ENCODE measurements at places on chromosomes 7 and 10.

DNA sequence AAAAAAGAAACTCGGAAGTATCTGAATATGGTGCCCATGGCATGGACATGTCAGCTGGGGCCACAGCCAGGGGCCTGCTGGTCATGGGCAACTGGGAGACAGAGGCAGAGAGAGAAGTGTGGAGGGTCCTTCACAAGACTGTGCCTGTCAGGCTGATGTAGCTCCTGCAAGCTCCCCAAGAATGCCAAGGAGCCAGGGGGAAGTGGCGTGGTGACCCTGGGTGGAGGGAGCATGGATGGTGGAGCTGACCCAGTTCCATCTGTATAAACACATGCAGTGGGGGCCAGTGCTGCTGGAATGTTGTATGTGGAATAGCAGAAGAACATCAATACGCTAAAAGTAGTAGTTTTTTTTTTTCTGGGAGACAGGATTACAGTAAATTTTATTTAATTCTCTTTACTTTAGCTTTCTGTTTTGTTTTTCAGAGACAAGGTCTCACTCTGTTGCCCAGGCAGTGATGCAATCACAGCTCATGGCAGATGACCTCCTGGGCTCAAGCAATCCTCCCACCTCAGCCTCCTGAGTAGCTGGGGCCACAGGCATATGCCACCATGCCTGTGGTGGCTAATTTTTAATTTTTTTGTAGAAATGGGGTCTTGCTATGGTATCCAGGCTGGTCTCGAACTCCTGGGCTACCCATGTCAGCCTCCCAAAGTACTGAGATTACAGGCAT is 10.5 kb upstream of the ZMIZ2 start:
- no peak for DNase-seq

DNA sequence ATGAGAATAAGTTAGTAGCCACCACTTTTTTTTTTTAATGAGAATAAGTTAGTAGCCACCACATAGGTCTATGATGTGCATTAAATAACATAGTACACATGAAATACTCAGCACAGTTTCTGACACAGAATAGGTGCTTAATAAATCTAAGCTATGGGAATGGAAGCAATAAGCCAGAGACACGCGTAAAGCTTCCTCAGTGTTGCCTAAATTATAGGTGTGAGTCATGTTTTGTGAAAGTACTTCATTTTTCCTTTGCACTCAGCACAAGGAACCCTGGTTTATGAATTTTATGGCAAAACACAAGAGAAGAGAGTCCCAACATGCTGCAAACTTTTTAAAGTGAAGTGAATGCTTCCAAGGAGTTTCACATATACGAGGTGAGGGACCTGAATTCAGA is 267.4 kb downstream of the RNLS start:
- DNase-seq, result no peak

GRCh38 chr7:97307521-97308108 is 190.1 kb downstream of the SDHAF3 start:
- DNase-seq, result no peak

- no peak for DNase-seq
Measured at GRCh38 chr7:124930655-124931597, 1.3 kb upstream of the POT1 start.

DNA sequence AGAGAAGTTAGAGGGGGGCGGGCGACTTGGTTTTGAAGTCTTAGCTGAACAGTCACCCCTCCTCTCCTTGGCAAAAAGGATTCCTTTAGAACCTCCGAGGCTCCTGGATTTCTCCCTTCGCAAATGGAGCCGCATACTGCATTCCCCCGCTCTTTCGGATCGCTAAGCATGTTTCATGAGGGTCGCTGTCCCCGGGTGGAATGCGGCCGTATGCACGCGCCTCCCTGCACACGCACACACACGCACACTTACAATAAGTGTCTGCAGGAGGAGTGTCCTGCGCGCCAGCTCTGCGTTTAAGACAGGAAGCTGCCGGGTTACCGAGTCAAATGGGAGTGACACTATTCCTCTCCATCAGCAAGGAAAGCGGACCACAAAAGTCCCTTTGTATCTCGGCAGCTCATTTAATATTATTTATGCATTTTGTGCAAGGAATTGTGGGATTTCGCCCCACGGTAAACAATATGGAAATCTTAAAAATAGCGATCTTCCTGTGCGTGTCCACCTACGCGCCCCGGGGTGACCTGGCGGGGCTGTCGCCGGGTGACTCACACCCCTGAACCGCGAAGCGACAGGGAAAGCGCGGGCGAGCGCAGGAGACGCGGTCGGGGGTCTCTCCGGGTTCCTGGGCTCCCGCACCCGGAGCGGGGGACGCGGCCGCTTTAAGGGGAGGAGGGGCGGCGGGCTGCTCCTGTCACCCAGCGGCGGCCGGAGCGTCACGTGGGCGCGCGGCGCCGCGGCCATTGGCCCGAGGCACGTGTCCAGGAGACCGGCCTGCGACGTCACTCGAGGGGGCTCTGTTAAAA is 988 bp upstream of the EN2 start:
- DNase-seq, result peak; percentile 17

- DNase-seq, result peak; percentile 34
Measured at GRCh38 chr7:108067844-108068243, 62.3 kb downstream of the LAMB4 start.

DNA sequence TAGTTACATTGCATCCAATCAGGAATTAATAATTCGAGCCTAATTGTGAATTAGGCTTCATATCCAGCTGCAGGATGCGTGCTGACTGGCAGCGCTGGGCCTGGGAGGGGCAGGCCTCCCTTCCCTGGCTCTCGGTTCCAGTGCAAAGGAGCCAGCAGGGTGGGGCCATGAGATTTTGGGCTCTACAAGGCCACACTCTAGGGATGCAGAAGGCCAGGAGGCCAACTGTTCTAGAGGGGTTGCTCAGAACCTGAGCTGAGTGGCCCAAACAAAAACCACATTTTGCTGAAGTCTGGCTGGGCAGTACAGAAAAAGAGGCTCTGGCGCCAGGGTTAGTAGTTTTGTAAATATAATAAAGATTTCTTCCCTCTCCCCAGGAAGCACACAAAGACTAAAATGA is 72.3 kb downstream of the CLEC2L start:
- no peak for DNase-seq

- no peak for DNase-seq
Measured at GRCh38 chr7:107573537-107573936, 6.5 kb upstream of the BCAP29 start.

DNA sequence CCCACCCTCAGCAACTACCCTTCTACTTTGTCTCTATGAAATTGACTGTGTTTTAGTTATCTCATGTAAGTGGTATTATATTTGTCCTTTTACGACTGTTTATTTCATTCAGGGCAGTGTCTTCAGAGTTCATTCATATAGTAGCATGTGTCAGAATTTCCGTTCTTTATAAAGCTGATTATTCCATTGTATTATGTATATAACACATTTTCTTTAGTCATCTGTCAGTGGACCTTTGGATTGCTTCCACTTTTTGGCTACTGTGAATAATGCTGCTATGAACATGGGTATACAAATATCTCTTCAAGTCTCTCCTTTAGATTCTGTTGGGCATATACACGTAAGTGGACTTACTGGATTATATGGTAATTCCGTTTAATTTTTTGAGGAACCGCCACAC is 14.5 kb downstream of the SLF2 start:
- no peak for DNase-seq

- DNase-seq, result no peak
Measured at GRCh38 chr7:18806177-18806576, 310.6 kb downstream of the HDAC9 start.

GRCh38 chr7:156274557-156274956 is 366.0 kb upstream of the RNF32 start:
- no peak for DNase-seq

DNA sequence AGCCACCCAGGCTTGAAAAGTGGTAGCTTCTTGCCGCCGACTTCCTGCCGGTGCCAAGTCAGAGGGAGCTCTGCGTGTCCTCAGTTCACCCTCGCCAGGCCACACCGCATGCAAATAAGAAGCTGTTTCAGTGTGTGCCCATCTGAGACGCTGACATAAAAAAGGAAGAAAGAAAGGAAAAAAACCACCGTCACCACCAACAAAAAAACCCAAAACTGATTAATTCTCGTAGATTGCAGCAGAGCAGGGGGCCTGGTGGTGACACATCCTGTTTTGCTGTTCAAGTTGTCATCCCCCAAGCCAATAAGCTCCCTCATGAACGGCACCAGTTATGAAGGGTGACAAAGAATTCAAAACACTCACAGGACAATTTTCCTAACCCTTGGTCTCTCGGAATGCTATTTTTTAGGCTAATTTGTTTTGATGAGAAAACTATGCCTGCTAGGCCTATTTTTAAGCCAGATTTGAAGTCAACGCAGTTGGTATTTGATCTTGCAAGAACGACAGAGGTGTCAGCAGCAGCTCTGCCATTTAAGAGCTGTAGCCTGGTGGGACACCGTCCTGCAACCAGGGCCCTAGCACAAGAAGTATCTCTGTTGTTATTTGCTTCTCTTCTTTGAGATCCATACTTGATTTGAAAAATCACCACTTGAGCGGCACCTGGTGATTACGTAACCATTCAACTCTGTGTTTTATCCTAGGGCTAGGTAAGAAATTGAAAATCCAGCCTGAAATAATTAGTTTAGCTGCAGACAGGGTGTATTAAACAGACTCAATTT is 145.6 kb downstream of the PFKFB3 start:
- no peak for DNase-seq

DNA sequence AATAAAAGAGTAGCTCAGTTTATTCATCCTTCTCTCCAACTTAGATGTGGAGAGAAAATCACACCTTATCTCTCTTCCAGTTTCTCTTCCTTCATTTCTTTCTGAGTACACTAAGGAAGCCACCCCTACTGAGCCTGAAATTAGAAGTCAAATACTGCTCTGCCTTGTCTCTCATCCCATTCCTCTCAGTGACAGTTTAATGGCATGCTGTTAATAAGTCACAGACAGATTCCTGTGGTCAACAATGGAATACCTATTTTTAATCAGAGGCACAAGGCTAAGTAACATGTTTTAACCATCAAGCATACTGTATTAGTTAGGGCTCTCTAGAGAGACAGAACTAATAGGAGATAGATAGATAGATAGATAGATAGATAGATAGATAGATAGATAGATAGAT is 253.2 kb downstream of the HTR7 start:
- no peak for DNase-seq
